ENCODE measurements at places on chromosomes 6 and 20. TPM values are rescaled to one million over a fixed set of nuclear protein-coding genes. Genes with fewer than 3 reads are reported as not detected.
A peak's percentile ranks its signal among the peaks of the same experiment; 100 is the strongest.

- peaks cover 60% of the 10 kb centered on the region for H3K36me3 ChIP-seq
- no peak for DNase-seq
- no peak overlapping the region for H3K27ac ChIP-seq
- H3K4me1 ChIP-seq: no peaks in the 10 kb centered on the region
Measured at GRCh38 chr6:411402-412145, 20.0 kb downstream of the IRF4 start.

DNA sequence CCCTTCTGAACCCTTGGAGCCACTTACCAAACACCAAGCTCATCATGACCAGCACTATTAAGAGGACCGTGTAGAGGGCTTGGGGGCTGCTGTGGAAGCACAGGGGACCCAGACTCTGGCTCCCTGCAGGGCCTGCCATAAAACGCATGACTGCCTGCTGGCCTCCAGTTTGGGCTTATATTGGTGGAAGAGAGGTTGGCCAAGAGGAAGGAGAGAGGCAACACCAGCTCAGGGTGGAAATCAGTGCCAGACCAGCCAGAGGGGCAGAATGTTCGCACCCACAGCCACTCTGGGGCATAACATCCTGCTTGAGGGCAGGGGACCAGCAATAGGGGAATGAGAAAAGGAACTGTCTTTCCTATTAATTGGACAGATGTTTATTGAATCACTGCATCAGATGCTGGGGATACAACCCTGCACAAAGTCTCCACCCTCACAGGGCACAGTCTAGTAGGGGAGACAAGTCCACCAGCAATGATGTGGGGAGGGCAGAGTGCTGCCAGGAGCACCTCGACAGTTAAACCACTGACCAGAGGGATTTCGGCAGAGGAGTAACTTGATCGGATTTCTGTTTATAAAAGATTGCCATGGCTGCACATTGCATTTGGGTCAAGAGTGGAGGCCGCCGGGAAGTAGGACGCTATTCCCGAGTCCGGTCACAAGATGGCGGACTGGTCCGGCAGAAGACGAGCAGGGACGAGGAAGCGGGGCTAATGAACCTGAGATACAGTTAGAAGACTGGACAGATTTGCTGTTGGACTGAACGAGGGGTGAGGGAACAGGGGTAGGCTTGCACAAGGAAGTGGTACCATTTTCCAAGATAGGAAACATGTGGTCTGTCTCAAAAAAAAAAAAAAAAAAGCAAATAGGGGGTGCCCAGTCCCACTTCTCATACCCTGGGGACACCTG lies at the start of gene LY6G5C:
TSS of gene LY6G5C (minus strand) at position 842 of the 909 bp plus-strand sequence. CDS start at position 148, 694 bp downstream.
- H3K36me3 ChIP-seq: no peaks in the 10 kb centered on the region
- peak within 1 kb of the TSS; percentile 62 for H3K27ac ChIP-seq
- H3K4me3 ChIP-seq: peak within 1 kb of the TSS; percentile 42
- no peaks in the 10 kb centered on the region for H3K27me3 ChIP-seq
- peak; percentile 93 for DNase-seq
- H3K4me1 ChIP-seq: peaks cover 36% of the 10 kb centered on the region

GRCh38 chr6:75203721-75204120 lies 2.1 kb downstream of the COL12A1 start:
- H3K27ac ChIP-seq: peak overlapping the region; percentile 48
- no peaks in the 10 kb centered on the region for H3K36me3 ChIP-seq
- no peak overlapping the region for H3K4me3 ChIP-seq
- peaks cover 92% of the 10 kb centered on the region for H3K27me3 ChIP-seq
- peaks cover 54% of the 10 kb centered on the region for H3K4me1 ChIP-seq

The CAGE1 gene
- not detected for polyA plus RNA-seq

- no peaks in the 10 kb centered on the region for H3K36me3 ChIP-seq
- no peaks in the 10 kb centered on the region for H3K27me3 ChIP-seq
- no peak for DNase-seq
- no peaks in the 10 kb centered on the region for H3K4me1 ChIP-seq
Measured at GRCh38 chr6:70380252-70380651, 33.1 kb upstream of the FAM135A start.

GRCh38 chr20:6490849-6491248 lies 276.6 kb upstream of the BMP2 start:
- DNase-seq: no peak
- H3K27me3 ChIP-seq: no peaks in the 10 kb centered on the region
- H3K36me3 ChIP-seq: no peaks in the 10 kb centered on the region
- H3K4me1 ChIP-seq: no peaks in the 10 kb centered on the region

DNA sequence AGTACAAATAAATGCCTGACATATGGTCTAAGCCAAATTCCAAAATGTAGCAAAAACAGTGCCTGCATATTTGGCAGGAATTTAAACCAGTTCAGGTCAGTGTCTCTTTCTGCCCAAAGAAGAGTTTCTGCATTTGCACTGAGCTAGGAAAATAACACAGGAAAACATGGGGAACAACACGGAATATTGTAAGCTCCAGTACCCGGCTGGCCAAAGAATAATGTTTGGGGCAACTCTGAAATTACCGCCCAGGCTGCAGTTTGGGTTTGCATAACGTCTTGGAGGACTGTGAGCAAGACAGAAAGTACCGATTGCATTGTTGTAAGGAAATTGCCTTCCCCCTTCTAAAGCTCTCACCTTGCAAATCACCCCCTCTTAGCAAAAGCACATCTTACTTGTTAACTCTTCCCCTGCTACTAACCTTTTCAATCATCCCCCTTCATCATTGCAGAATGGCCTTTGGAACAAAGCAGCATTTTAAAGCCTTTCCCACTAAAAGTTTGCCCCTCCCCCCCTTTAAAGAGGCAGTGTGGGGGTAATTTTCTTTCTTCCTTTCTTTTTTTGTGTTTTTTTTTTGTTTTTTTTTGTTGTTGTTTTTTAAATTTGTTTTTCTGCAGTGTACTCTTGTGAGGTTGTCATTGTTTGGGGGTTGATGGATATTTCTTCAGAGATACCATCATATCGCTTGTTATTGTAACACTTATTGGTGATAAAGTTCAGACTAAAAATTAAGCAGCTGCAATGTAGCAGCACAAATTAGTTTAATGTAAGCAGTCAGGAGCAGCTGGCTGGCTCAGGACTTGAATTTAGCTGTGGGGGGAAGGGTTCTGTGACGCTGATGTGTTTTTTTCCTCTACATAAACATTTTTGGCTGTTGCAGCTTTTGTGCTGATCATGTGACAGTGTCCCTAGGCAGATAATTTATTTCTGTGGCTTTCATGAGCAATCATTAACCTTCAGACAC lies 100.0 kb upstream of the CITED2 start:
- no peaks in the 10 kb centered on the region for H3K27me3 ChIP-seq
- H3K36me3 ChIP-seq: no peaks in the 10 kb centered on the region
- no peaks in the 10 kb centered on the region for H3K4me1 ChIP-seq
- DNase-seq: peak; percentile 48

- no peak for DNase-seq
- peaks cover 19% of the 10 kb centered on the region for H3K4me1 ChIP-seq
- H3K27me3 ChIP-seq: no peaks in the 10 kb centered on the region
- no peak overlapping the region for H3K4me3 ChIP-seq
- H3K36me3 ChIP-seq: peaks cover 80% of the 10 kb centered on the region
Measured at GRCh38 chr6:166412156-166412910, 29.6 kb upstream of the MPC1 start.

DNA sequence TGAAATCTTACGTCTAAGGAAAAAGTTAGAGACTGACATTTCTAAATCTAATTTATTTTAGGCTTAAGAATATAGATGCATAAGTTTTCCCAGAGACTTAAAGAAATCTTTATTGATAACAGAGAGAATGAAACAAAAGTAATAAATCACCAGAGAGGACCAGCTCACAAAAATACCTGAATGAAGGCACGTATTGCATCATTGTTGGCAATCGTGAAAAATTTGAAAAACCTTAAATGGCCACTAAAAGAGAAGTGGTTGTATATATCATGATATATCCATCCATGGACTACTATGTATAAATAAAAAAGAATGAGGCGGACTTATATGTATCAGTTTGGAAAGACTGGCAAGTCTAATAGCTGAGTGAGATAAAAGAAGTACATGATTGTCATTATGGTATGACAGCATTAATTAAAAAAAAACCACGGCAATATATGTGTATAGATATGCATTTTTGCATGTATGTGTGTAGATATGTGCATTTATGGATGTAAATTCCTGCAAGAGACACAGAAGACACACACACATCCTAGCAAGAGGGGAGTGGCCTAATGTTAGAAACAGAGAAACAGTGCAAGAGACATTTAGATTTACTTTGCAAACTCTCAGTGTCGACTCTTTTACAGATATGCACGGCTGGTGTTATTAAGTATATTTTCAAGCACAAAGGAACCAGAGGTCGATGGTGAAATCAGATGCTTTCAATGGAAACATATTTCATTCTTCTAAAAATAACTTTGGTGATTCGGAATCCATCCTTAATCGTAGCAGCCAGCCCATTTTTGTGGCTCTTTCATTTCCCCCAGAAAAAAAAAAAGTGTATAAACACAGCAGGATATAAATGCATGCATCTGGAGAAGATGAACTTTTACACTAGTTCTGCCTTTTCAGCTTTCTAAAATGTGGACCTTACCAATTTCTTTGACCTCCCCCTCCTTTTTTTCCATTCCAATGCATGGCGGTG lies 156.1 kb upstream of the SALL4 start:
- H3K27ac ChIP-seq: no peak overlapping the region
- H3K27me3 ChIP-seq: peaks cover 3% of the 10 kb centered on the region
- no peak overlapping the region for H3K4me3 ChIP-seq
- H3K36me3 ChIP-seq: no peaks in the 10 kb centered on the region
- DNase-seq: no peak

All from spleen (tissue), 13 donors.